ENCODE measurements at places on chromosomes 11 and 22.

- no peak for DNase-seq
Measured at GRCh38 chr11:94658888-94659287, 91.7 kb downstream of the PIWIL4 start.

GRCh38 chr22:40178417-40179409, 988 bp downstream of the TNRC6B start:
- no peak for DNase-seq

DNA sequence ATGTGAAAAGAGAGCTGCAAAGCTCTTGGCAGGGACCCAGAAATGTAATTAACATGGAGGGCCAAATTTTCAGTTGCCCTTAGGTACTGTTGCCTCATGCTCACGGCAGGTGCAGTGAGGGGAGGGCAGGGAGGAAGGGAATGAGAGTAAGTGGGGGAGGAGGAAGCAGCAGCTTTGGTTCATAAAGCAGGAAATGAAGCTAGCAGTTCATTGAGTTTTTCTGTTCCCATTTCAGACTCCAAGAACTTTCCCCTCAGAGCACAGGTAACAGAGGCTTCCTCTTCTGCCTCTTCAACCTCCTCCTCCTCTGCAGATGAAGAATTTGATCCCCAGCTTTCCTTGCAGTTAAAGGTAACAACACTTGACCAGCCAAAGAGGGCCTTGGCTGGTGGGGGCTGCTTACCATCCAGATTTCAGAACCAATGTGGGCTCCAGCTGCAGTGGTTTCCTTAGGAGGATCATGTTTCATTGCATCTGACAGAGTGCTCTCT, 57.9 kb upstream of the PARVA start:
- DNase-seq: no peak

GRCh38 chr11:124518989-124519451, 24.4 kb downstream of the OR8B12 start:
- no peak for DNase-seq

DNA sequence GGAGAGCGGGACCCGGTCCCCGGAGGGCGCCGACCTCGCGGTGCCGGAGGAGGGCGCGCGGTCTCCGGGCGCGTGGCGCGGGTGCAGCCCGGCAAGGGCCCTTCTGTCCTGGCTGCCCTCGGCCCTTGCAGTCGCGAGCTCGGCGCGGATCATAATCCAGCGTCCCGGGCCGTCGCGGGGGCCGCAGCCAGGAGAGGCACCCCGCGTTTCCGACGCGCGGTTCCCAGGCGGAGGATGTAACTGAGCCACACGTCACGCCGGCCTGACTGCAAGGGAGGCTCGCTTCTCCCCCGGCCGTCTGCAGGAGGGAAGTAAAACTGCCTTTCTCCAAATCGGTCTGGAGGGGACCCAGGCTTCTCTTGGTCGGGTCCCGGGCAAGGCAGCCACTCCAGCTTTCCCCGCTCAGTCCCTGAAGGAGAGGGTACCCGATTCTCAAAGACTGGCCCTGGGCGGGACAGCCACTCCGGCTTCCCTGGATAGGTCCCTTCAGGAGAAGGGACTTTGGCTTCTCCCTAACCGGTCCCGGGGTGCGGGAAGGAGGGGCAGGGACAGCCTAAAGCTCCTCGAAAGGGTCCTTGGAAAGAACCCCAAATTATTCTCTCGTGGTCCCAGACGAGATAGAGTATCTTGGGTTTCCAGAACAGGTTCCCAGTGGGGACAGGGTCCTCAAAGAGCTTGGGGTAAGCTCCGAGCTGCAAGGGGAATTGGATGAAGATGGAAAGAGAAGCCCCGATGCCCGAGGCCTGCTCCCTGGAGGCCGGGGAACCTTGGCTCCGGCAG, 836 bp downstream of the SPON1 start:
- no peak for DNase-seq

GRCh38 chr11:116871248-116871647, 33.8 kb upstream of the APOA1 start:
- no peak for DNase-seq

DNA sequence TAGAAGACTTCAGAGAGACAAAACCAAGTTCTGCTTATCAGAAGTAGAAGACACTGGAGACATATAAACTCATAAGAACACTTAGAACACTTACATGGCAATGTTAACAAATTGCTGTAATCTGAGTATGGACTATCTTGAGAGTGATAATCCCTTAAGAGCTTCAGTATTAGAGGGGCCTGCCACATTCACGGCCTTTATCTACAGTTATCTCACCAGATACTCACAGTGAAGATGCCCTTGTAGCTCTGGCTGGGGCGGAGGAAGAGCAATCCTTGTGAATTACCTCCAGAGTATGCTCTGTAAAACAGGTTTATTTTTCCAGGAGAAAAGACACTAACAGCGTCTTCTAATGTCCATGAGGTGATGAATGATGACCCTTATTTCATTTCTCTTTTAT, 762.8 kb downstream of the FAM181B start:
- no peak for DNase-seq

GRCh38 chr11:102320188-102320587, 2.9 kb downstream of the BIRC3 start:
- DNase-seq: no peak

DNA sequence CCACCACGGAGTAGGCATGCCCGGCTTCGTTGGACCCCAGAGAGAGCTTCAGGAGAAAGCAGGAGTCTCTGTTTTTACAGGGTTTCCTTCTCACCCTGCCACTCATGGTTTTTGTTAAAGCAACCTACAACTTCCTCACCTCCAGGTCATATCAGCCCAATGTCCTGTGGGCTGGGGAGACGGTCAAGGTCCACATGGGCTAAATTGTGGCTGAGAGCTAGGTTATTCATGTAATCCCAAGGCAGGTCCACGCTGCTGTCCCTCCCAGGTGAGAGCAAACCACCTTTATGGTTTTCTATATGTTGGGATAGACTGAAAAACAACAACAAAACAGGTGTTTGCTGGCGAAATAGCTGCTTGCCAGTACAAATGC, 19.5 kb downstream of the TSPAN32 start:
- no peak for DNase-seq

- DNase-seq: no peak
Measured at GRCh38 chr11:113241636-113242054, 72.7 kb upstream of the TTC12 start.

- no peak for DNase-seq
Measured at GRCh38 chr11:100833276-100833675, 146.2 kb downstream of the ARHGAP42 start.

- no peak for DNase-seq
Measured at GRCh38 chr11:43951231-43951630, 8.8 kb downstream of the C11orf96 start.

- DNase-seq: no peak
Measured at GRCh38 chr11:130473795-130474377, 25.4 kb downstream of the ADAMTS15 start.

GRCh38 chr11:95849087-95849825, 59.0 kb downstream of the CEP57 start:
- DNase-seq: no peak

- DNase-seq: no peak
Measured at GRCh38 chr22:32469799-32470212, 4.8 kb upstream of the FBXO7 start.

- DNase-seq: no peak
Measured at GRCh38 chr22:47049078-47049624, 286.7 kb downstream of the TBC1D22A start.

- DNase-seq: no peak
Measured at GRCh38 chr11:10935015-10935559, 77.2 kb upstream of the ZBED5 start.

GRCh38 chr11:22246992-22247391, 54.1 kb downstream of the ANO5 start:
- DNase-seq: no peak

GRCh38 chr11:1651411-1651980, 21.9 kb downstream of the KRTAP5-5 start:
- DNase-seq: no peak

GRCh38 chr11:35275786-35276170, 136.8 kb downstream of the CD44 start:
- DNase-seq: no peak

- no peak for DNase-seq
Measured at GRCh38 chr22:50058061-50058905, at the start of gene TTLL8. TSS of gene TTLL8 (minus strand) at chr22:50058298.

DNA sequence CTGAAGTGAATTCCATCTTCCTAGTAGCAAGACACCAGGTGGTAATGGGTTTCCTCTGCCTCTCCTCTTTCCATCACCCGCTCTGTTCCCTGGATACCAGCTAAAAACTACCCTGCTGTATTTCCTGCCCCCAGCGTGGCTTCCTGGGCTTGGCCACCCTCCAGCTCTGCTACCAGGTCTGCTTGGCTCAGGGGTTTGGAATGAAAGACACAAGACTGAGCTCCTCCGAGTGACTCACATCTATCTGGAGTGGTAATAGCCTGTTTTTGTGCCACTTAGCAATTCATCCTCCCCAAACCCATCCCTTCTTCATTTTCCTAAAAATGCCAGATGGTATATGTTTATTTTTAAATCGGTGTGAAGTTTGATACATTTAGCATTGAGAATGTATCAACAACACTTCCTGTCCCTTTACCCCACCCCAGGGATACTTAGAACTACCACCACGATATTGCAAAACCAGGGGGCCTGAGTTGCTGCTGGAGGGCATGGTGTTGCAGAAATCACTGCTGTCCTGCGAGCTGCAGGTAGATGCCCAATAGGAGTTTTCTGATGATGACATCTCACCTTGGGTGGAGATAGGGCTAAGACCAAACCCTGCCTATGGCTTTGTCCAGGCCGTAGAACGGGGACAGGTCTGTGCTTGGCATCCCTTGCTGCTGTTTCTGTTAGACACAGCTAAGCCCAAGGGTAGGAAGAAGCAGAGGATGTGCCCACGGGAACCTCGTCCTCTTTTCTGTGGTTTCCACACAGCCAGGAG, 7.5 kb upstream of the MICAL3 start:
- no peak for DNase-seq

GRCh38 chr11:19817870-19818269, 105.2 kb downstream of the NAV2 start:
- DNase-seq: no peak

Data from stimulated activated CD4-positive, alpha-beta T cell treated with anti-CD3 and anti-CD28 coated beads, Interleukin-12 subunit alpha, Interleukin-12 subunit beta, amount 100 ng/mL, for 24 hours (primary cell).